Stimulated activated CD4-positive, alpha-beta T cell treated with anti-CD3 and anti-CD28 coated beads, TNF-alpha, amount 100 ng/mL, for 1 hour (primary cell): ENCODE measurements at places on chromosomes 3 and 15.

DNA sequence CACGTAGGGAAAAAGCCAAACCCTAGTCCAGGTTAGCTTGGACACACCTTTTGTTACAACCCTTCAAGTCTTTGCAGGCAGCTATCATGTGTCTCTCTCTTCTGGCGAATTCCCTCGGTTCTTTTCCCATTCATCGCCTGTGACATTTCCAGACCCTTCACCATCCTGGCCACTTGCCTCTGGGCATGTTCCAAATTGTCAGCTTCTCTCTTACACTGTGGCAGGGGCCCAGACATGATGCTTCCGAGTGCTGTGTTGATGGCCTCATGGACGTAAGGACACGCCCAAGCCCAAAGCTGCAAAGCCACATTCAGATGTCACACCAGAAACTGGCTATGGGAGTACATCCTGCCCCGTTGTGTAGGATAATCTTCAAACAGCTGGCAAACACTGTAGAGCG, 58.5 kb downstream of the ISG20 start:
- no peak for DNase-seq

GRCh38 chr3:73403444-73403843, 221.3 kb downstream of the PDZRN3 start:
- DNase-seq: no peak

GRCh38 chr3:25895443-25895842, 105.6 kb downstream of the OXSM start:
- no peak for DNase-seq

DNA sequence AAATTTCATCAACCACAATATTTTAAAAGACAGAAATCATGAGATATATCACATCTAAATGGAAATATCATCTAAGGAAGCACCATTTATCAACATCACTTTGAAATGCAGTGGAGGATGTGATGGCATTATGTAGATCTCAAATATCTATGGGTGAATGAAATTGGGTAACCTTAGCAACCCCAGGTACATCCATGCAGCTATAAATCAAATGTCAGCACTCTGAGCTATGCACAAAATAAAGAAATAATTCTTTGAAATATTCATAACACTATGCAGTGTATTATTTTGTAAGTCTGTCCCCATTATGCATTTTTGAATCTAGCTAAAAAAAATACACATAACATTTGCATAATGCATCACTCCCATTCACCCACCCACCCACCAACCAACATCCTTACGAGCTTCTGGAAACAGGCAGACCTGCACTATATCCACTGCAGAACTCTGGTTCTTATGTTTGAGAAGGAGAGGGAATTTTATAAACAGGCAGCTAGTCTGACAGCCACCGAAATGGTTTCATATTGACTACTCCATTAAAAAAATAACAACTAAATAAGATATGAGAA, 186.8 kb downstream of the SHOX2 start:
- no peak for DNase-seq
